ENCODE measurements at places on chromosomes 7 and 10.

- no peak for DNase-seq
Observed at GRCh38 chr7:36155811-36156361, 2.8 kb downstream of the EEPD1 start.

DNA sequence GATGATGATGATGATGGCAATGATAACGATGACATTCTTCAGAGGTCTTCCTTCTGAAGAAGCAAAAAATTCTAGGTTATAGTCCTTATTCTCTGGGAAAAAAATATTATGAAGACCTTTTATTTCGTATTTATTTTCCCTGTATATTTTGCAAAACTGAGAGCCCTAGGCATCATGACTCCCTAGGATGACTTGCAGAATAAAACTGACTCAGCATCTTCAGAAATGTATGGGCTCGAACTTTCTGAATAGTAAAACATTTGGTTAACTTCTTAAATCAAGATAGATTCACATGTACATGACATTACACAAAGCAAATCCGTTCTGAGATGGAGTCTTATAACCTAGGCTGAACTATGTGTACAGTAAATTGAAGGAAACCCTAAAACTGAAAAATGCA, 29.4 kb downstream of the DKK1 start:
- DNase-seq, result no peak

- no peak for DNase-seq
Observed at GRCh38 chr10:52257692-52258075, 56.4 kb upstream of the DKK1 start.

DNA sequence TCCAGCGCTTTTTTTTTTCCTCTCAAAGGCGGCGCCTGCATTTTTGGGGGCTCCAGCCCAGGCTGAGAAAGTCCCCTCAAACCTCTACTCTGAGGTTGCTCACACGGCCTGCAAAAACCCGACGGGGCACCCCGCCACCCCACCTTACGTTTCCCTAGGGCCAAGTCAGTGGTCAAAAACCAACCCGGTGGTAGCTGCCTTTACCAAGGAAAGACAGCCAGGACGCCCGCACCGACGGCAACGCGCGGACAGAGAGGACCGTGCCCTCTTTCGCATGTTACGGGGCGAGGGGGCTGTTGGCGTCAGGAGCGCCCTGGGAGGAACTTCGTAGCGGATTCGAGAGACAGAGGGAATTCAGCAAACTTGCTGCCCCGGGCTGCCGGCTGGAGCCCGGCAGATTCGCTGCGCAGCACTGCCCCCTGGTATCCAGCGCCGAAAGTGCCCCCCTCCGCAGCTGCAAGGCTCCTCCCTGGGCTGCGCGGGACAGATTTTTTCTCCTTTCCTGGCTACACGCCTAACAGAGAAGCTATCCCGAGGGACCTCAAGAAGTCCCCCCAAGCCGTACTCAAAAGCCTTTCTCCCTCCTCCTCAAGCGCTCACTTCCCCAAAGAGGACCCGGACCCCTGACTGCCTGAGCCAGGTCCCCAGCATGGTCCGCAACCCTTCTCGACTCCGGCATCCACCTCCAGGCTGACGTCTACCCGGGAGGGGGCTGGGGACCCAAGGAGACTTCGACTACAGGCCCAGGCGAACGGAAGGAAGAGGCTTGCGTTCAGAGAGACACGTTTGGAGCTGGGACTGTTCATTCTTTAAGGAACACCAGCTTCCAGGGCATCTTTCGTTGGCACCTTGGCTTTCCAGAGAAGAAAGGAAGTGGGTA, 27.7 kb upstream of the VAX1 start:
- DNase-seq, result no peak

DNA sequence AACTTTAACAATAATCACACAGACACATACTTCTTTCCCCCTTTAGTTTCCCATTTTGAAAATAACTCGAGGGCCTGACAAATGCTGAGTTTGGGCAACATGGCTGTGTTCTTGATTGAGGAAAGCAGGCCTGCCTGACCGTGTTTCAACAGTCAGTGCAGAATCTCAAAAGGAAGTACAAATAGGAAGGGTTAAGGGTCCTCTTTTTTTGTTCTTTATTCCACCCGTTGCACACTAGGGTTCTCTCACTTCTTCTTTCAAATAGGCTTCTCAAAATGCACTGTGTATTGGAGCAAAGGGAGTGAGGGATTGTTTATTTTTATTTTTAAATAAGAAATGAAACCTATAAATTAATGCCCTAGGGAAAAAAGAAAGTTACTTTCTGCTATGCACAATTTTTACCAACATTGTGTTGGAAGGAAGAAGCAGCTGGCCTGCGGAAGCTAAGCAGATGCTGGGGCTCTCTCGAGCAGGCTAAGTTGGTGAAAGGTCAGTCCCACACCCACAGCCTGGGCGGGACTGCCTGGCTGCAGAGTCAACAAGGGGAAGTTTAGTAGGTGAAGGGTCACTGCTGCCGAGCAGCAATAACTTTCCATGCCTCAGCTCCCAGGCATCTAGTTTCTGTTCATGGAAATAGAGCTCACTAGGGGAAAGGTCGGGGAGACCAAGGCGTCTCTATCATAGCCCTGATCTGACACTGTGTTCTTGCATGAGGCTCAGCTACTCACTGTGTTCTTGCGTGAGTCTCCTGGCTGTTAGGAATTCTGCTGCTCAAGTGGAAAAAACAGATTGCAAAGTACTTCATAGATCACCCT, 12.2 kb upstream of the PDK4 start:
- no peak for DNase-seq

DNA sequence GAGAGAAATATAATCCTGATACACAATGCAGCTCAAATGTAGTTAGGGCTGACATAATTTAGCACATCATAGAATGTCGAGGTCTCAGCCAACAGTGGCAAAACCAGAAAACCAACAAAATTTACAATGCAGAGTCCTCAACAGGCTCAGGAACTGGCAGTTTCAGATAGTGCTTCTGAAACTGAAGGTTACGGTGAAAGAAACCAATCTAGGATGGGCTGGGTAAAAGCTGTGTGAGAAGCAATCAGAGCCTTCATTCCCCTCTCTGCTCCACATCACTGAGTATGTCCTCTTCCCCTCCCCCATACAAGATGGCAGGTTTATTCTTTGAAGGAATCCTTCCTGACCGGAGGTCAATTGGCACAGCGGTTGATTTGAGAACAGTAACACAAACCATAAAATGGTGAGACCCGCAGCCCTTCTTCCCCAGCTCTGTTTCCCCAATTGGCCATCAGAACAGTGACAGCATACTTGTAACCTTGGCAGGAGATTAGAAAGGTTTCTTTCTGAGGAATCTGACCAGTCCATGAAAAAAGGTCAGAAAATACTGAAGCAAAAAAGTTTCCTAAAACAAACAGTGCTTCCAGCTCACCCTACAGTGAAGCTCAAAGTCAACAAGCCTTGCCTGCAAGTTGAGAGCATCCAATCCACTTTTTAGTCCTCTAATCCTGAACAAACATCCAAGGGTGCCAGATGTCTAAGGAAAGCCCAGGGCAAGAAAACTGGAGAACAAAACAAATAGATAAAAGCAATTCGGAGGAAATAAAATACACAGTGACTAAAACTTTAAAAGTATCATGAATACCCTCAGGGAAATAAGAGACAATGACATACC, 53.9 kb upstream of the IL6 start:
- no peak for DNase-seq

DNA sequence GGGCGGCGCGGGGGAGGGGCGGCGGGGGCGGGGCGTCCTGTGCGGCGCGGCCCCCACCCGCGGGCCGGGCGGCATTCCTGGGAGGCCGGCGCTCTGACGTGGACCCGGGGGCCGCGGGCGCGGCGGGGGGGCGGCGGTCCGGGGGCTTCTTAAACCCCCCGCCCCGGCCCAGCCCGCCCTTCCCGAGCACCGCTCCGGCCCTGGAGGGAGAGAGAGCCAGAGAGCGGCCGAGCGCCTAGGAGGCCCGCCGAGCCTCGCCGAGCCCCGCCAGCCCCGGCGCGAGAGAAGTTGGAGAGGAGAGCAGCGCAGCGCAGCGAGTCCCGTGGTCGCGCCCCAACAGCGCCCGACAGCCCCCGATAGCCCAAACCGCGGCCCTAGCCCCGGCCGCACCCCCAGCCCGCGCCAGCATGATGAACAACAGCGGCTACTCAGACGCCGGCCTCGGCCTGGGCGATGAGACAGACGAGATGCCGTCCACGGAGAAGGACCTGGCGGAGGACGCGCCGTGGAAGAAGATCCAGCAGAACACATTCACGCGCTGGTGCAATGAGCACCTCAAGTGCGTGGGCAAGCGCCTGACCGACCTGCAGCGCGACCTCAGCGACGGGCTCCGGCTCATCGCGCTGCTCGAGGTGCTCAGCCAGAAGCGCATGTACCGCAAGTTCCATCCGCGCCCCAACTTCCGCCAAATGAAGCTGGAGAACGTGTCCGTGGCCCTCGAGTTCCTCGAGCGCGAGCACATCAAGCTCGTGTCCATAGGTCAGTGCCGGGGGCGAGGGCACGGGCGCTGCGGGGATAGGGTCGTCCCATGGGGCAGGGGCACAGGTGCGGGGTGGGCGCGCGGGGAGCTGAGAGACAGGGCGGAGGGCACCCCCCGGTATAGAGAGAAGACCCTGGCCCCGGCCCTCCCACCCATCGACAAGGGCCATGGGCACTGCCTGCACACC, at the start of gene FLNC:
TSS of gene FLNC (plus strand) at position 176 of the 947 bp plus-strand sequence. CDS start at position 408, 232 bp downstream.
- DNase-seq, result peak; percentile 22

GRCh38 chr10:77043420-77043763, 594.2 kb downstream of the KCNMA1 start:
- DNase-seq, result no peak

- no peak for DNase-seq
Observed at GRCh38 chr10:58517081-58517480, 4.4 kb downstream of the BICC1 start.

DNA sequence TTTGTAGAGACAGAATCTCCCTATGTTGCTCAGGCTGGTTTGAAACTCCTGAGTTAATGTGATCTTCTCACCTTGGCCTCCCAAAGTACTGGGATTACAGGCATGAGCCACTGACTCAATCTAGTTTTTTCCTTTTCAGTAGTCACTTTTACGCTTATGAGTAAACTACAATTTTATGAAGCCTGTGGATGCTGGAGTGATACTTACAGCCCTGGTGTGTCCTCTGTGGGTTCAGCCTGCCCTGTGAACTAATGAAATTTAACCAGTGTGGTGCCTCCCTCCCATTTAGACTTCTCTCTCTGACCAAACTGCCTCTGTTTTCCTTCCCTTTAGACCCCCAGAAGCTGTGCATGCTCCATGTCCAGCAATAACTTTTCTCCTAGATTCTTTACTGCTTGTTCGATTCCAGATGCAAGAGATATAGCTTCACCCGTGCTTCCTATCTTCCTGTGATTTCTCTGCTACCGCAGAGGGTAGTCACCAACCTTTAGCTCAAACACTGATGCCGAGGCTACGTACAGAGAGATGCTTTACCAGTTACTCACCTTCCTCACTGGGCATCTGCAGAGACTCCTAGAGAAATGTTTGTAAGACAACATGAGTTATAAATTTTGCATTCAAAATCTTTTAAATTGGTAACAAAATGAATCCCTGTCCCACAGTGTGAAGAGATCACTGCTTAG, 90.8 kb downstream of the KIAA1217 start:
- no peak for DNase-seq

DNA sequence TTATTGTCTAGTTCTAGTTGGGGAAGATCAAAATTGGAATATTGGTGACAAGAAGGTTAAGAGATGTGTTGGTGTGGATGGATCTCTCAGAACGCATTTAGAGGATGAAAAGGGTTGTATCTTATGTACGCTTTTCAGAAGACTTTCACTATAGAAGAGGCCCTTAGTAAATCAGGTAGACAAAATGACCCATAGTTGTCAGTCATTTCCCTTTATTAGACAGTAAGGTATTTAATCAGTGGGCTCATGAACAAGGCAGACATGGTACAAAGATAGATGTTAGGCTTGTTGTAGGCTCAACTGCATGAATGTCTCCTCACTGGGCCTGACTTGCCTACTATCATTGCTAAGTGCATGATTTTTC, 359.2 kb downstream of the PHF14 start:
- DNase-seq, result no peak

DNA sequence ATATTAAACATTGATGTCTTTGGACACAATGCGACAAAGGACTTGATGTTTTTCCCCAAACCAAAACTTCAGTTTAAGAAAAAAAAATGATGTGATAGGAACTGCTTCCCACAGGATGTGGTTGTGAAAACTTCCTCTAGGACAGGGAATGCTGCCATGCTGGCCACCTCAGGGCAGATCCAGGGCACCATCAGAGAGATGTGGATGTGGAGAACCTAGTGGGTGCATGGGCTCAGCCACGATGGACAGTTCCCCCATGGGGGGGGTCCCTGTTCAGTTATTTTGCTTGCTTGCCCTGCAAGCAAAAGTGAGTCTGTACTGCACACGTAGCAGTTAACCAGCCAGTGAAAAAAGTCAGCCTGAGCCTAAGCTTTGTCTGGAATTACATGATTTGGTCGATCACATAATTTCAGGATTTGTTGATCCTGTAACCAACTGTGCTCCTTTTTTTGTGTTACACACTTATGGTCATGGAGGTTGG, 36.3 kb downstream of the LAMB4 start:
- no peak for DNase-seq

DNA sequence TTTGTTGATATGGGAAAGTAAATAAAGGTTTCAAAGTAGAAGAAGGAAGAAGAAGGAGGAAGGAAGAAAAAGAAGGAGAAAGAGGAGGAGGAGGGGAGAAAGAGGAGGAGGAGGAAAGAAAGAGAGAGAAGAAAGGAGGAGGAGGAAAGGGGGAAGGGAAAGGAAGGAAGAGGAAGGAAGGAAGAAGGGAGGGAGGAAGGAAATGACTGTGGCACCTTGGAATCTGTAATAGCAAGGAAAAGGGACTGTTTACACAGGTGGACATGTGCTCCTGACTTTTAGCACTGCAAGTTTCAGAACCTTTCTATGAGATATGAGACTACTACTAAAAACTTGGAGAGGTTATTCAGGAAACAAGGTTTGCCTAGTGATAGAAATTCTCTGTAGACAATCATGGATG, 153.2 kb downstream of the BTAF1 start:
- no peak for DNase-seq

DNA sequence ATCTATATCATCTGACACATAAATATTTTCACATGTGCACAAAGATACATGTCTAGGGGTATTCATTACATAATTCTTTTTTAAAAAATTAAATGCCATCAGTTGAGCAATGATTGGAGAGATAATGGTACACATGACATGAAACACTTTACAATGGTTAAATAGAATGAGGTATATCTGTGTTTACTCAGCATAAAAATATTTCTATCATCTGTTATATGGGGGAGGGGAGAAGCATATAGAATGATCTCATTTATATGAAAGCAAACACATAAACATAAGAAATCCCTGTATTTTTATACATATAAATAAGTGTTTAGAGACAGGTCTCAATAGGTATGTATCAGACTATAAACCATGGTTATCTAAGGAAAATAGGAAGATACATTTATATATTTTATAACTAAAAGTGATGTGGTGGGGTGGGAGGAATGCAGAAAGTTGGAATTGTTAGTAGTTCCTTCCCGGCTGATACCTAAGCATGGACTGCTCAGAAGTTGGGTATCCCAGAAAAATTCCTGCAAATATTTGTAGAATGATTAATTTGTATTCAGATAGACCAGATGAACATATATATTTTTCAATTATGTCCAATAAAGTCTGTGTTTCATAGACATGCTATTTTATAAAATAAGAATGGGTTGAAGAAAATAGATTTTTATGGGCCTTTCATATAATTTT, 75.1 kb downstream of the SHOC2 start:
- DNase-seq, result no peak

- DNase-seq, result no peak
Observed at GRCh38 chr7:20326342-20326741, 4.4 kb upstream of the ITGB8 start.

All from activated CD4-positive, alpha-beta T cell treated with anti-CD3 and anti-CD28 coated beads for 4 hours (primary cell).